ENCODE measurements at places on chromosomes 5 and 9.

DNA sequence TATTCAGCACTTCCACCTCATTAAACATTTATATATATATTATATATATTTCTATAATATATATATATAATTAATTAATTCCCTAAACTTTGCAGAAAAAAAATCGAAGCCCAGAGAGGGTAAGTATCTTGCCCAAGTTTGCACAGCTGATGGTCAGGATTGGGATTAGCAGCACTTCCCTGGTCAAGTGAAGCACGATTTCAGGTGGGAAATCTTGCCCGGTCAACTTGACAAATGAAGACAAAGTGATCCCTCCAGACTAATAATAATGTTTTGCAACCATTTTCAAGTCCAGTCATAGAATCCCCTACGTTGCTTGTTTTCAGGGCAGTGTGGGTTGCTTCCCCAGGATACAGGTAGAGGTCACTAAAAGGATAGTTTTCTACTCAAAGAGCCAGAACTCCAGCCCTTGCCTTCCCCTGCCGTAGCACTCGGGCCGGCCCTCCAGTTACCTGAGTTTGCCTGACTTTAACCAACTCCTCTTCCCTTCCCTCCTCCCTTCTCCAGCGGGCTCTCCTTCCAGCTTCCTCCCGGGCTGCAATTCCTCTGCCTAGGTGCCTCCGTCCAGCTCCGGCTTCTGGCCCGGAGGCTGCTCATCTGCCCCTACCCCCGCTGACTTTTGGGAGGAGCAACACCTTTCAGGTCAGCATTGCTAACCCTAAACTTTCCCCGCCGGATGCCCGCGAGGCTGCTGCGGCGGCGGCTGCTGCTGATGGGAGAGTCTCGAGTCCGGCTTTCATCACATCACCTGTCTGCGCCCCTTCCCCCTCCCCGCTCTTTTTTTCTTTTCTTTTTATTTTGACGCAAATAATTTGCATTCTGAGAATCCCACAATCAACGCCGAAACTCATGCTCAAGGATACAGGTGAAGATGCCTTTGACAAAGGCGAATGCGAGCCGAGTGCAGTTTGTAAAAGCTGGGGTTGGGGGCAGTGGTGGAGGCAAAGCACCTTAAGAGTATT lies 930 bp downstream of the PRLR start:
- no peak overlapping the region for H3K27ac ChIP-seq
- peaks cover 61% of the 10 kb centered on the region for H3K27me3 ChIP-seq
- H3K4me1 ChIP-seq = peaks cover 6% of the 10 kb centered on the region
- peak; percentile 14 for DNase-seq
- H3K4me3 ChIP-seq = peak overlapping the region; percentile 58

GRCh38 chr5:134489227-134489944 lies 36.1 kb upstream of the JADE2 start:
- H3K27me3 ChIP-seq = no peaks in the 10 kb centered on the region
- no peak for DNase-seq
- H3K4me3 ChIP-seq = no peak overlapping the region
- no peaks in the 10 kb centered on the region for H3K36me3 ChIP-seq
- H3K27ac ChIP-seq = no peak overlapping the region

DNA sequence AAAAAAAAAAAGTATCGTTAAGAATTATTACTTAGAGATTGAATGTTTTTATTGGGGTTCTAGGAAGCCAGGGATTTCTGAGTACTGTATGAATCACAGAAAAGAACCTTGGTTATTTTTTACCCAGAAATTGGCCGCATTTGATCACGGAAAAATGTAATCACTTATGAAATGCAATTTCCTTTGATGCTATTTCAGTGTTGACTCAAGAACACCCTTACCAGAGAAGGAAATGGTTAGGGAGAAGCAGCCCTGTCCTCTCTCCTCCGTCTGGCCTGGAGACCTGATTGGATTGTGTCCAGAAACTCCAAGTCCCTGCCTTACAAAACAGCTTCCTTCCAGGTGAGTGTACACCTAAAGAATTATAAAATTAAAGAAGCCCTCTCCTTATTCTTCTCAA lies 116.7 kb downstream of the MED10 start:
- H3K27ac ChIP-seq = peak overlapping the region; percentile 1
- no peak overlapping the region for H3K4me3 ChIP-seq
- no peaks in the 10 kb centered on the region for H3K4me1 ChIP-seq
- peak; percentile 12 for DNase-seq

GRCh38 chr5:31531888-31532547 lies at the start of the genes C5orf22 and DROSHA:
TSS of gene C5orf22 (plus strand) at chr5:31532301. CDS start at chr5:31532393, 92 bp downstream.
TSS of gene DROSHA (minus strand) at chr5:31532093. CDS start at chr5:31529059, 3,034 bp downstream.
- H3K4me1 ChIP-seq = peaks cover 41% of the 10 kb centered on the region
- peak within 1 kb of the TSS; percentile 87 for H3K4me3 ChIP-seq
- H3K36me3 ChIP-seq = peaks cover 41% of the 10 kb centered on the region
- H3K27me3 ChIP-seq = no peaks in the 10 kb centered on the region
- peak; percentile 95 for DNase-seq

- no peaks in the 10 kb centered on the region for H3K36me3 ChIP-seq
- no peak overlapping the region for H3K27ac ChIP-seq
- H3K27me3 ChIP-seq = peaks cover 3% of the 10 kb centered on the region
- DNase-seq = no peak
- H3K4me3 ChIP-seq = no peak overlapping the region
Measured at GRCh38 chr9:70112981-70113380, 69.3 kb downstream of the MAMDC2 start.

- DNase-seq = peak; percentile 73
- H3K36me3 ChIP-seq = peaks cover 2% of the 10 kb centered on the region
- H3K4me3 ChIP-seq = peak overlapping the region; percentile 95
- H3K4me1 ChIP-seq = peaks cover 28% of the 10 kb centered on the region
- peak overlapping the region; percentile 68 for H3K27ac ChIP-seq
- no peaks in the 10 kb centered on the region for H3K27me3 ChIP-seq
Measured at GRCh38 chr9:109012009-109012875, 1.1 kb downstream of the CTNNAL1 start.

DNA sequence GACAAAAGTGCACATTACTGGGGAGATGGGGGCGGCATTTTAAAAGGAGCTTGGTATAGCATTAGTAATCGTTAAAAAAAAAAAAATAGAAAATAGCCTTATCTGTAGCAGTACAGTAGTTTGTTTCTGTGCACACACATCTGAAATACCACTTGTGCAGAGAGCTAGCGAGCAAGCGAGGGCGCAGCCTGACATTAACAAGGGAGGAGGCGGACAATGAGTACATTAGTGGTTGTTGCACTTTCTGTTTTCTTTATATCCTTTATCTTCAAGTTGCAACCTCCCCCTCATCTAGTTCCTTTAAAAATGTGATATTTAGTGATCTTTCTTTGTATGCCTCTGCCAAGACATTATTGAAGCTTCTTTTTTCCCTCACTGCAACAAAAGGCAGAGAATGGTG lies 880 bp upstream of the PTPDC1 start:
- no peak overlapping the region for H3K4me3 ChIP-seq
- no peaks in the 10 kb centered on the region for H3K36me3 ChIP-seq
- H3K4me1 ChIP-seq = no peaks in the 10 kb centered on the region
- no peak for DNase-seq
- no peaks in the 10 kb centered on the region for H3K27me3 ChIP-seq

DNA sequence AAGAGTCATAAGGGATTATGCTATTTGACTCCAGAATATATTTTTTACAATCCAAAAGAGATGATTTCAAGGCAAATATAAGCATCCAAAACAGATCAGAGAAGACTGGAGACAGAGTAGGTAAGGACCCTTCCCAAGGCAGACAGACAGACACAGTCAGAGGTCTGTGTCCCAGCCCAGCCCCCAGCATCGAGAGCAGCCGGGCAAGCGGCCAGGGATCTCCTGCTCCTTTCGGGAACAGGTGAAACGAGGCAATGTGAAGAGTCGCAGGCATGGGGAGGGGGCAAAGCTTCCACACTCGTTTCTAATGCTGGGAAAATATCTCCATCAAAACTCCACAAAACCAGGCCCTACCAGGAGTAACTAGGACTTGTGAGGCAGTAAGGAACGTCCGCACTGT lies 5.8 kb downstream of the PAEP start:
- peaks cover 19% of the 10 kb centered on the region for H3K27me3 ChIP-seq
- DNase-seq = no peak
- H3K4me1 ChIP-seq = no peaks in the 10 kb centered on the region
- H3K27ac ChIP-seq = no peak overlapping the region

DNA sequence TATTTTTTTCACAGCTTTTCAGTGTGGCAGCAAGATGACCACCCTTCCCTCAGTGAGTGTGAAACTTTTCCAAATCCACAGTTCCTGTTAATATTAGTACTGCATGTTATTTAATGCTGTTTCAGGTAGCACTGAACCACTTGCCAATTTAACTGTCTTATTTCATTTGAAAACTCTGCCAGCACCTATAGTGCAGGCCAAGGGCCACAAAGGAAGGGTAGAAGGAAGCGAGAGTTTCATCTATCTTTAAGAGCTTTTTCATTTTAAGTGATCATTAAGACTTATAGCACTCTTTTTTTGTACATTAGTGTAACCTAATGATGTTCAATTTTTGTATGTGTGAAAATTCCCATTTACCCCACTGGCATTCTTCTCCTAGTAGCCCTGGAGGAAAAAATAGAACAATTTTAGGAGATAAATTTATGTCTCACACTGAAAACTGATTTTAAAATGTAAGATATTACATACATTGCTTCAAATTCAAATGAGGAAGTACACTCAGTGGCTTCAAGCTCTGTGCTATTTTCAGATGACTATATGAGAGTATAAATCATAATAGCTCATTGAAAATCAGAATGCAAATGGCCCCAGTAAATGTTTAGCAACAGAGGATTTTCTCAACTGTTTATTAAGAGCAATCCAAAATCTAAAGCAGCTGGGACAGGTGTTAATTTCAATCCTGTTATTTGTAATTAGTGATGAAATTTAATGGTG lies 820.5 kb downstream of the PTPRD start:
- DNase-seq = no peak
- no peaks in the 10 kb centered on the region for H3K4me1 ChIP-seq
- H3K4me3 ChIP-seq = no peak overlapping the region
- no peaks in the 10 kb centered on the region for H3K36me3 ChIP-seq

Measured in activated naive CD4-positive, alpha-beta T cell treated with anti-CD3 and anti-CD28 coated beads for 36 hours (primary cell).